ENCODE measurements at places on chromosomes 6 and 20.

DNA sequence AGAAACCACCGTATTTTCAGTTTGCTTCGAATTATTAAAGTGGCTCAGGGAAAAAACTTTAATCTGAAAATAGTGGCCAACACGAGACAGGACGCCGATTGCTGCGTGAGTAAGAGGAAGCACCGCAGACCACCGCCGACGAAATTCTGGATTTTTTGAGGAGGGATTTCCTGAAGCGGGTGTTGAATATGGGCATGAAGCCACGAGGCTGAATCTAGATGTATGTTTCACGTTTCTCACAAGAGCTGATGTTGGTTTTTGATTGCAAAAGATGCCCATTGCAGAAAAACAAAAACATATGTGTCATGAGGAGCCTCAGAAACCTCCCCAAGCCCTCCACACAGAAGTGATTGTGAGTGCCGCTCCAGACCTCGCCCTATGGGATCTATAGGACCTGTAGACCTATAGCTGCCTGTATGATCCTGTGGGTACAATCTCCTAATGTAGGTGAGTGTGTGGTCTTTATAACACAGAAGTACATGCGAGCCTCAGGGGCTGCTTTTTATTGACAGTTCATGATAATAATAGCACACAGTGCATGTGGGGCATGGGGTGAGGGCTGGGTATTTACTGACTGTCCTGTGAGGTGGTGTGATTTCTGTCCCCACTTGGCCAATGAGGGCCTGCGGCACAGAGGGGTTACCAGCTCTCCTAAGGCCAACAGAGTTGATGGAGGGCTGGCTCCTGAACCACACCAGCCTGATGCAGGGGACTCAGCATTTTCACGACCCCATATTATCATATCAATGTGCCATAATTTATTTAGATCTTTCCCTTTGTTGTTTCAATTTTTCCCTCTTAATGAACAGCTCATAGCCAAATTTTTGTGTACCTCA, 243.9 kb downstream of the DLL1 start:
- DNase-seq: no peak

DNA sequence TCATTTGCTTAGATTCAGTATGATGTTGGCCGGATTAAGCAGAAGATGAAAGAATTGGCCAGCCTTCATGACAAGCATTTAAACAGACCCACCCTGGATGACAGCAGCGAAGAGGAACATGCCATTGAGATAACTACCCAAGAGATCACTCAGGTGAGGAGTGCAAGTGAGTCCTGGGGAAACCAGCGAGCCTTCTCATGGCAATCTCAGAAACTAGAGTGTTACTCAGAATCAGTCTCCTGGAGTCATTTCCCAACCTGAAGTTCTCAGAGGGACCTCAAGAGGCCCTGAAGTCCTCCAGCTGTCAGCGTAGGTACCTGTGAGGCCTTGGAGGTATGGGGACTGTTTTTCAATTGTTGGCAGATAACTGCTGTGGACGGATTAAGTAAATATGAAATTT, 16.9 kb downstream of the STX16 start:
- no peak for DNase-seq

DNA sequence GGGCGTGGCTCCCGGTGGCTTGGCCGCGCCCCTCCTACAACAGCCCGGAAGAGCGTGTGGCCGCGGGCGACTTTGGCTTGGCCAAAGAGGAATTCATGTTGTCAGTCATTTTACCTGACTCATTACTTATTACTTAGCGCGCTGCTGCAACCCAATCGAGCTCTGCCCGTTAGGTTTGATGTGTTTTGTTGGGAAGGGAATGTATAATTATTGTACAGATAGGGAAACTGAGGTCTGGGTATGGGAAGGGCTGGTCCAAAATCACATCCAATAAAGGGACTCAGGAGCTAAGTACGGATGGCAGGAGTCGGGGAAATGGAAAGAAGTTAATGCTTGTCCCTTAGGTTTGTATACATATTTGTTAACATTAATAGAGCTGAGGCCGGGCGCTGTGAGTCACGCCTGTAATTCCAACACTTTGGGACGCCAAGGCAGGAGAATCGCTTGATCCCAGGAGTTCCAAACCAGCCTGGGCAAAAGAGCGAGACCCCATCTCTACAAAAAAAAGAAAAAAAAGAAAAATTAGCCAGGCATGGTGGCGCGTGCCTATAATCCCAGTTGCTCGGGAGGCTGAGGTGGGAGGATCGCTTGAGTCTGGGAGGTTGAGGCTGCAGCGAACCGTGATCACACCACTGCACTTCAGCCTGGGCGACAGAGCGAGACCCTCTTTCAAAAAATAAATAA, 639 bp upstream of the ZNF335 start:
- no peak for DNase-seq

DNA sequence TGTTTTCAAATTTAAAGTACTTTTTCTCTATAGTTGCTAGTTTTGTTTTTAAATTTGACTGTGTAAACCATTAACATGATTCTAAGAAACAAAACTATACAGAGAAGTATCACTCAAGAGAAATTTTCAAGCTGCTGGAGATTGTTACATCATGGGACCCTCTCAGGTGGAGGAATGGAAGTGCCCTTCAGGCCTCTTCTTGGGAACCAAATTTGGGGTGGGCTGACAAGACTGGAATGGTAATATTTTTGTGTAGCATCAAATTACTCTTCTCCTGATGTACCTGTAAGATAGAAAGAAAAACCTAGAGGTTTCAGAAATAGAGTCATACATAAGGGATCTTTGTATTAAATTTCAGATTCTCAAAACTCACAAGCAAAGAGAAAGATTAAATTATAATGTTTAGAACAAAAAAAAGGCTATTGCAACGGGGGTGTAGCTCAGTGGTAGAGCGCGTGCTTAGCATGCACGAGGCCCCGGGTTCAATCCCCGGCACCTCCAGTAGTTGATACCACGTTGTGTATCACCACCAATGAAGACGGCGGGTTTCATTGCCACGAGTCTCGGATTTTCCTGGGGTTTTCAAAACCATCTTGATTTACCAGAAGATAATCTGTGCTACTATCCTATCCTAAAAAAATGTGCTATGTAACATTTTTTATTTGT, 193.7 kb downstream of the GPX5 start:
- DNase-seq: peak; percentile 12

- DNase-seq: no peak
Measured at GRCh38 chr20:25369529-25369928, 21.1 kb downstream of the ABHD12 start.

GRCh38 chr6:85124472-85125354, 325.2 kb upstream of the NT5E start:
- DNase-seq: no peak

DNA sequence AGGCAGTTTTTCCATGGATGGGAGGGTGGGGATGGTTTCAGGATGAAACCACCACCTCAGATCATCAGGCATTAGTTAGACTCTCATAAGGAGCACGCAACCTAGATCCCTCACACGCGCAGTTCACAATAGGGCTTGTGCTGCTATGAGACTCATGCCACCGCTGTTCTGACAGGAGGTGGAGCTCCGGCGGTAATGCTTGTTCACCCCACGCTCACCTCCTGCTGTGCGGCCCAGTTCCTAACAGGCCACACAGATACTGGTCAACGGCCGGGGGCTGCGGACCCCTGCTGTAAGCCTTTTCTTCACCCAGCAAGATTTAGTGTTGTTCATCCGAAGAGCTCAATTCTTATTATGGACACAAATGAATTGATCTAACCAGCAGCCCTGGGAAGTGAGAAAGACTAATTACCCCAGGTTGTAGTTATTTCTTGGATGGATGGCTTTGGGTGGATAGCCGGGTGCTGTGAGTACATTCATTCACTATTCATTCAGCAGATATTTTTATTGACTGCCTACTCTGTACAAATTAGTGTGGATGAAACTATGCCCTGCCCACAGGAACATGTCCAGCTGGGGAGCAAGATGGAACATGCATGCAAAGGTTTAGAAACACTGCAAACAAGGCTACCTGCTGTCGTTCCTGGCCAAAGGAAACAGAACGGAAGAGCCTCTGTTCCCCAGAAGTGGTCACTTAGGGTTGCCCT, 57.2 kb downstream of the RIOK1 start:
- DNase-seq: no peak

DNA sequence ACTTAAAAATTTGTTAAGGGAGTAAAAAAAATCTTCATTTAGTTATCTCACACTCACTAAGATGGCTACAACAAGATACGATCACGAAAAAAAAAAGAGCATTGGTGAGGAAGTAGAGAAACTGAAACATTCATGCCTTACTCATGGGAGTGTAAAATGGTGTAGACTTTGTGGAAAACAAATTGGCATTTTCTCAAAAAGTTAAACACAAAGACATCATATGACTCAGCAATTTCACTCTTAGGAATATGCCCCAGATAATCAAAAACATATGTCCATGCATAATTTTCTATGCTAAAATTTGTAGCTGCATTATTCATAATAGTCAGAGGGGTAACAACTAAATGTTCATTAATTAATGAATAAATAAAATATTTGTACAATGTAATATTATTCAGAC, 120.9 kb upstream of the IRAK1BP1 start:
- no peak for DNase-seq

DNA sequence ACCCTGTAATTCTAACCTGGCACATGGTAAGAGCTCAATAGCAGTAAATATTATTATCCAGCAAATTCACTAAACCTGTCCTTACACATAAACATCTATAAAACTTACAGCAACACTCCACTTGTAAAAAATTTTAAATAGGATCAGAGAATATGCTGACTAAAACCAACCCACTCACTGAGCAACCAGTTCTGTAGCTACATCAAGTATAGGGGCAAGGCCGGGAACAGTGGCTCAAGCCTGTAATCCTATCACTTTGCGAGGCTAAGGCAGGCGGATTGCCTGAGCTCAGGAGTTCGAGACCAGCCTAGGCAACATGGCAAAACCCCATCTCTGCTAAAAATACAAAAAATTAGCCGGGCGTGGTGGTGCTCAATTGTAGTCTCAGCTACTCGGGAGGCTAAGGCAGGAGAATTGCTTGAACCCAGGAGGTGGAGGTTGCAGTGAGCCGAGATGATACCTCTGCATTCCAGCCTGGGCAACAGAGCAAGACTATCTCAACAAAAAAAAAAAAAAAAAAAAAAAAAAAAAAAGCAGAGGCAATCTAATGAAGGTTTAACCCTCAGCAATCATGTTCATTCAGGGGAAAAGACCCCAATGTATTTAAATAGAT, 6.8 kb downstream of the STAU1 start:
- no peak for DNase-seq

GRCh38 chr6:26311385-26312095, 53.5 kb upstream of the BTN3A2 start:
- peak; percentile 49 for DNase-seq

DNA sequence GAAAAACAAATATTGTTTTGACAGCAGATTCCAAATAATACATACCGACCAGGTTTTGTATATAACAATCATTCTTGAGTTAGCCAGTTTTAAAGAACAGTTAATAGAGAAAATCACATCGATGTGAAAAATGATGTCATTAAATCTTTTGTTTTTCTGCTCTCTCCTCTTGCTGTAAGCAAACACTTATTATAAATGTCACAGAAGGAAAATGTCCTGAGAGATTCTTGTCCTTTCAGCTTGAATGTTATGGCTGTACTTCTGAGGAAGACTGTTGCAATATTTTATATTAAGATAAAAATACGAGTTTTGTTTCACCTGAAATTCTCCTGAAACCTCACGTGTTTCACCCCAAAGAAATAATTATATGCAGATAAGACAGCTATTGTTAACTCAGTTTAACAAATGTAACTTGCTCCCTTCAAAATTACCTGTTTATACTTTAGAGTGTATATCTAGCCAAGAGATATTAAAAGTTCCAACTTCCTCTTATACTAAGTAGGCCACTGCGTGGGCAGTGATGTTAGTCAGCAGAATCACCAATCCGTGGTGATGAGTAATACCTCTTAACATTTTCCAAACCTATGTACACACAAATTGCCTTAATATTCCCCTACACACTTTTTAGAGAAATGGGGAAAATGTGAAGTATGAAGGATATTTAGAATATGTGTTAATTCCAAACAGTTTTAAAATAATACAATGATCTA, 1111.4 kb upstream of the CITED2 start:
- DNase-seq: no peak

- DNase-seq: no peak
Measured at GRCh38 chr6:168035661-168036545, 38.4 kb downstream of the KIF25 start.

DNA sequence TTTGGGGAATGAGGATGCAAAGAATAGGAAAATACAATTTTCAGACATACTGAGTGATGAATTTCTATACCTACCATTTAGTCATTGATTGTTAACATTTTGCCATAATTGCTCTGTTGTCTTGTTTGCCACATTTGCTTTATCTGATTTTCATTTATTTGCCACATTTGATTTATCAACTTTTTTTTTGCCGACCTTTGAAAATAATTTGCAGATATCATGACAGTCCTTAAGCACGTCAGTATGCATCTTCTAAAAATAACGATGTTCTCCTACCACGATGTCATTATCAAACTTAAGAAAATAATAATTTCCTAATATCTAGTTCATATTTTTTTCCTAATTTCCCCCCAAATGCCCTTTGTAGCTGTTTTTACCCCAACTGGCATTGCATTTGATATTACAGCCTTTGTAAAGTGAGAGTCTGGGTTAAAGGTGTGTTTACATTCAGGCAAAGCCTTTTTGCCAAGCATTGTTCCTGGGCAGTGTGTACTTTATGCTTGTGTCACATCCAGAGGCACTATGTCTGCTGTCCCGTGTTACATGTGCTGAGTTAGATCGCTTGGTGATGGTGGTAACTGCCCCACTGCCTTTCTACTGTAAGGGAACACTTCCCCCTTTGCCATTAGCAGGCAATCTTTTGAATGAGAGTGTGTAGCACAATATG, 26.4 kb downstream of the SEC23B start:
- DNase-seq: no peak
